ENCODE measurements at places on chromosomes 13 and 19.

DNA sequence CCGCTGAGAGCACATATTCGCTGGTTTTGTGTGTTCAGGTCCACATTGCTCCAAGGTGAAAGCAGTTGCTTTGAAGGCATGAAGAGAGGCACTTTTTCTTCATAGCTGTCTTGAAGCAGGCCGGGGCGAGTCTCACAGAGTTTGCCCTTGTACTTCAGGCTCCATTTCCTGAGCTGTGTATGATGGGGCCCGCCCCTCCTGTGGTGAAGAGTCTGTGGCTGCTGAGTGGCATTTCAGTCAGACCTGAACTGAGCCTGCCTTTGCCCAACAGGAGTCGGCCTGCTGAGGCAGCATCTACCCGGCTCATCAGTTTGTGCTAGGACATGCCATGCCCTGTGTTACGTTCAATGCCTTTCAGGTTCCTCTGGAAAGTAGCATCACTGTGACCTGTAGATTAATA lies 44.4 kb upstream of the C1QTNF9 start:
- DNase-seq: no peak

- DNase-seq: no peak
Observed at GRCh38 chr13:44116562-44117332, 237.0 kb downstream of the LACC1 start.

DNA sequence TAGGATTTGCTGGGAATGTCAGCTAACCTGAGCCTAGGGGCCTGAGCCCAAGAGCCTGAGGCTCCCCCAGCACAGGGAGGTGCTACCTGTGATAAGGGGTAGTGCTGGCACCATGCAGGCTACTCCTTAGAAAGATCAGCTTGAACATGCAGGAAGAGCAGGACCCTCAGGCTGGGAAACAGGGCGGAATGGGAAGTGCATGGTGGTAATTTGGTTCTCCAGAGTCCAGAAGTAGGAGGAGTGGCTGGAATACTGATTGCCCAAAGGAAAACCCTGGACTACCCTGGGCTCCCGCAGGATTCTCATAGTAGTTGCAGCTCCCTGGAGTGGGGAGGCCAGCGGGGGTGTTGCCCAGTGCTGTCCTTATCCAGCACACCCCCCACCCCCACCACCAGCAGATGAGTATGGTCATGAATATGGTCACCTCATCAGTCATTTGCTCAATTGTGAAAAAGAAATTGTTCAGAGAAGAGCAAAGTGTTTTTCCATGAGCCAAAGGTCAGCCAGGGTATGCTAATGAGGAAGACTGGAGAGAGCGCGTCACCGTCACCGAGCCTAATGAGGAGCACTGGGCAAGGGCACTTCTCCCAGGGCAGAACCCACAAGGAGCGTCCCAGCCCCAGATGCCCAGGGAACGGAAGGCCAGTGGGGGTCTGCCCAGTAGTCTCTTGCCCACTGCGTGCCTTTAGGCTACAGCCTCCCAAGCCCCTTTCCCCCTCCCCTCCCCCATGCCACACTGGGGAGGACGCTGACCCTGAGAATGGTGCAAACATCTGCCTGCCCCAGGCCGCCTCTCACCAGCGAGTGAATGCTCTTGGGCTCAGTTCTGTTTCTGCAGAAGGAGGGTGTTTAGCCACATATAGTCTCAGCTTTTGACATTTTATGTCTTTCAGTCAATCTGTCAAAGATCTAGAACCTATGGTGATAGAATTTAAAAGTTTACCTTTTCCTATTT lies 5.3 kb downstream of the SLC25A15 start:
- no peak for DNase-seq

- DNase-seq: no peak
Observed at GRCh38 chr13:59392328-59392727, 771.4 kb downstream of the DIAPH3 start.

GRCh38 chr13:45446181-45446580 lies 18.6 kb upstream of the COG3 start:
- DNase-seq: peak; percentile 18

GRCh38 chr19:33467851-33468250 lies 53.7 kb downstream of the PEPD start:
- DNase-seq: no peak

GRCh38 chr13:109346060-109346459 lies 440.3 kb downstream of the IRS2 start:
- DNase-seq: no peak

DNA sequence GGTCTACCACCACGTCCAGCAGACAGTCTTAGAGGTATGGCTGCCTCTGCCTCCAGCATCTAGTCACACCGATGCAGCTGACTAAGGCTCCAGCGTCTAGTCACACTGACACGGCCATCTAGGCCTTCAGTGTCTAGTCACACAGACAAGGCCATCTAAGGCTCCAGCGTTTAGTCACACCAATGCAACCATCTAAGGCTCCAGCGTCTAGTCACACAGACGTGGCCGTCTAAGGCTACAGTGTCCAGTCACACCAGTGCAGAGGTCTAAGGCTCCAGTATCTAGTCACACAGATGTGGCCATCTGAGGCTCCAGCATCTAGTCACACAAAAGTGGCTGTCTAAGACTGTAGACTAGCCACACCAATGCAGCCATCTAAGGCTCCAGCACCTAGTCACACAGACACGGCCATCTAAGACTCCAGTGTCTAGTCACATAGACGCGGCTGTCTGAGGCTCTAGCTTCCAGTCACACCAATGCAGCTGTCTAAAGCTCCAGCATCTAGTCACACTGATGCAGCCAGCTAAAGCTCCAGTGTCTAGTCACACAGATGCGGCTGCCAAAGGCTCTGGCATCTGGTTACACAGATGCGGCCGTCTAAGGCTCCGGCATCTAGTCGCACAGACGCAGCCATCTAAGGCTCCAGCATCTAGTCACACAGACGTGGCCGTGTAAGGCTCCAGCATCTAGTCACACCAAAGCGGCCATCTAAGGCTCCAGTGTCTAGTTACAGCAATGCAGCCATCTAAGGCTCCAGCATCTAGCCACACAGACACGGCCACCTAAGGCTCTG lies 55.1 kb downstream of the KLF2 start:
- no peak for DNase-seq

- no peak for DNase-seq
Observed at GRCh38 chr13:112324116-112324515, 52.0 kb upstream of the SPACA7 start.

- DNase-seq: no peak
Observed at GRCh38 chr19:35166100-35167063, 11.8 kb downstream of the FXYD5 start.

- no peak for DNase-seq
Observed at GRCh38 chr19:55212447-55212846, 3.1 kb upstream of the PTPRH start.
